ACHN (cell line): ENCODE measurements at places on chromosomes 6 and 20.
A peak's percentile ranks its signal among the peaks of the same experiment; 100 is the strongest.

- DNase-seq: no peak
Measured at GRCh38 chr20:3483784-3484183, 13.0 kb downstream of the ATRN start.

DNA sequence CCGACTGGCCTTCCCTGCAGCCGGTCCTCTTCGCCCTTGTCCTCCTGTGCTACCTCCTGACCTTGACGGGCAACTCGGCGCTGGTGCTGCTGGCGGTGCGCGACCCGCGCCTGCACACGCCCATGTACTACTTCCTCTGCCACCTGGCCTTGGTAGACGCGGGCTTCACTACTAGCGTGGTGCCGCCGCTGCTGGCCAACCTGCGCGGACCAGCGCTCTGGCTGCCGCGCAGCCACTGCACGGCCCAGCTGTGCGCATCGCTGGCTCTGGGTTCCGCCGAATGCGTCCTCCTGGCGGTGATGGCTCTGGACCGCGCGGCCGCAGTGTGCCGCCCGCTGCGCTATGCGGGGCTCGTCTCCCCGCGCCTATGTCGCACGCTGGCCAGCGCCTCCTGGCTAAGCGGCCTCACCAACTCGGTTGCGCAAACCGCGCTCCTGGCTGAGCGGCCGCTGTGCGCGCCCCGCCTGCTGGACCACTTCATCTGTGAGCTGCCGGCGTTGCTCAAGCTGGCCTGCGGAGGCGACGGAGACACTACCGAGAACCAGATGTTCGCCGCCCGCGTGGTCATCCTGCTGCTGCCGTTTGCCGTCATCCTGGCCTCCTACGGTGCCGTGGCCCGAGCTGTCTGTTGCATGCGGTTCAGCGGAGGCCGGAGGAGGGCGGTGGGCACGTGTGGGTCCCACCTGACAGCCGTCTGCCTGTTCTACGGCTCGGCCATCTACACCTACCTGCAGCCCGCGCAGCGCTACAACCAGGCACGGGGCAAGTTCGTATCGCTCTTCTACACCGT lies 6.1 kb downstream of the UBD start:
- DNase-seq: no peak

DNA sequence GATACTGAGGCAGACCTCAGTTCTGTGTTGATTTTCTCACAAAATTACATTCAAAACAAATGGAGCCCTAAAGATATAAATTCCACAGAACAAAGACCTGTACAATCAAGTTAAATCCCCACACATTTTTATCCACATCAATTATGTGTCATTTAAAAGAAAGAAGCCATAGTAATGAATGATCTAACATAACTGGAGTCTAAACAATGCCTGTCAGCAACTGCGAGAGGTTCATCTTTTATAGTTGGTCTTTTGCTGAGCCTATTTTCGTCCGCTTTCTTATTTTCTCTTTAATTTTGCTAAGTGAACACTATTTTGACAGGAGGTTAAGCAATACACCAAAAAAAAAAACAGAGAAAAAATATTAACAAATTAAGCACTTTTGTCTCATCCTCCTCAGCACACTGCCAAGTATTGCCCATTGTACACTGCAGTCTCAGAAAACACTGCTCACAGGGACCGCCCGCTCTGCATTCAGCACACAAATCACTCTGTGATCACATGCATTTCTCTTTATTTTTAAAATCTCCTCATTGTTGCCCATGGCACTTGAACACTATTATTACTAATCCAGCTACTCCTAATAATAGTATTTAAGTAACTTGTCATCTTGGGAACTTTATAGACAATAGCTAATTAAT lies 140.8 kb downstream of the BTBD9 start:
- DNase-seq: no peak

GRCh38 chr6:163437466-163437865 lies 22.9 kb downstream of the QKI start:
- no peak for DNase-seq

GRCh38 chr6:145372671-145373151 lies 362.6 kb downstream of the EPM2A start:
- DNase-seq: peak; percentile 24

DNA sequence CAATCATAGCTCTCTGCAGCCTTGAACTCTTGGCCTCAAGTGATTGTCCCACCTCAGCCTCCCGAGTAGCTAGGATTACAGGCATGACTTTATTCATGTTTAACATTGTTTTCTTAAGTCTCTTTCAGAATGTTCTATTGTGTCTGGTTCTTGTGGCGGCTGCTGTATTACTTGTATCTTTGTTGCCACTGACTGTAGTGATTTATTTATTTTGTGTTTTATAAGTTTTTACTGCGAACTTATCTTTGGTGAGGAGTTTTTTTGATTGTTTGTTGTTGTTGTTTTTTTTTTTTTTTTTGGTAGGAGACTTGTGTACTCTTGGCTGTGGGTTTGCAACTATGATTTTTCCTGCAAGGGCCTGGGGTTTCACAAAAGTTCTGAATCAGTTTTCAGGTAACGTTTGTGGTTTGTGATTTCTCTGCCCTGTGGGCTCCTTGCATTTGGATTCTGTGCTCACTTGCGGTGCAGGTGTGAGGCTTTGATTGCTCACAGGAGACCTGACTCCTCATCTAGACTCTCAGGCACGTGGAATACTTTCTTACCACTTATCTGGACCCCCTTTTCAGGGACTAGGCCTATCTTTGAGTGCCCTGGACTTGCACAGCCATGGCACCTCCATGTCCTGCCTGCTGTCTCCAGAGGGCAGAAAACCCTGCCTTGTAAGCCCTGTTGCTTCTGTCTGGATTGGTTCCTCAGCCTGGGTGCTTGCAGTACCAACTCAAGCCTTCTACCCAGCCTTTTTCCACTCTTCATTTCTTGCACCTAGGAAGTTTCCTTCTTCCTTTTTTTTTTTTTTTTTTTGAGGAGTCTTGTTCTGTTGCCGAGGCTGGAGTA lies 25.2 kb downstream of the KIF25 start:
- DNase-seq: no peak

- peak; percentile 13 for DNase-seq
Measured at GRCh38 chr6:107811591-107812218, 12.4 kb downstream of the SCML4 start.
